ENCODE measurements at places on chromosomes 6 and 20.

DNA sequence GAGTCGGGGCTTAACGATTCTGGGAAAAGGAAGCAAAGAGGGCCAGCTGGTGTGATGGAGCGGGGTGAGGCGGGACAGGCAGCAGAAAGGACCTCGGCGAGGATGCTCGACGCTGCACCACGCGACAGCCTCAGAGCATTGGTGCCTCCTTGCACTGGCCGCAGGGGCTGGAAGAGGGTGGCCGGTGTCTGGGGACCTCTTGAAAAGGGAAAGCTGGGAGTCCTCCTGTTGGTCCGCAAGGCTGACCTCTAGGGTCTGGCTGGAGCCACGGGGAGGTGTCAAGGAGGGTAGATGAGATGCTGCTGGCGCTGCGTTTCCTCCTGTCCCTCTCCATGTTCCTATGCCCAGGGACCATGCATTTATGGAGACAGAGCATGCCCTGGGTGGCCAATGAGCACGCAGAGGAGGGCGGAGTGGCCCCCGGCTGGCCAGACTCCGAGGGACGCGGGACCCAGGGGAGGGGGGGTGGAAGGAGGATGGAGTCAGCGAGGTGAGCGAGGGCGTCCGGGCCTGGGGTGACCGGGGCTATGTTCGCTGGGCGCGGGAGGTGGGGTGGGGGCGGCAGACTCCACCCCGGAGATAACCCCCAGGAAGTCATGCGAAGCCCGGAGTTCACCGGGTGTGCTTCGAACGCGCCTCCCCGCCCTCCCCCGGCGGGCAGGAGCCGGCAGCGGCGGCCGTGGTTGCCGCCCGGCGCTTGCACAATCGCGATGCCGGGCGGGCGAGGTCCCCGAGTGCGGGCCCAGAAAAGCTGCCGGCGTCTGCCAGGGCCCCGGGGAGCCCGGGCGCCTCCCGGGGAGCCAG, at the start of gene CYP24A1:
Gene CYP24A1, minus strand, starts transcription at position 334 of the 804 bp plus-strand sequence. CDS start 407 bp downstream, outside the sequence.
- no peak for DNase-seq

DNA sequence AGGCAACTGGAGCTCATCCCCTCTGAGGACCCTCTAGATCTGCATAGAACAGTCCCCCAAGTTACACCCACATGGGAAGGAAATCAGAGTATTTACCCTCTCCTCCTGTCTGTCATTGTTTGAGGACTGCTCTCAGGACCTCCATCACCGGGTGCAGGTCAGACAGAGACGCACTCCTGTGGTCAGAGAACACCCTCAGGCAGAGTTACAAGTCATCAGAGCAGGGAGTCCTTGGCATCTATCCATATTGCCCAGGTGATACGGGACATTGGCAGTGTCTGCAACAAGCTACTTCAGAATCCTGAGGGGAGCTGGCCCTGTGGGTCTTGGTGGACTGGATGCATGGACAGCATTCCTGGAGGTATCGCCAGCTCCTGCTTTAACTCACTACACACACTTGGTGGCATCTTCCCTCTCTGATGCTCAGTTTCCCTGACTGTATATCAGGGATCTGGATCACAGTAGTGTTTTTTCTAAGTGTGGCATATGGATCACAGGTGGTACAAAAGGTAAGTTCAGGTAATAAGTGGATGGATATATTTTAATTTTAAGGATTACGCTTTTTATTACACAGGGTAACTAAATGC, 15.1 kb upstream of the ISM1 start:
- DNase-seq: no peak

DNA sequence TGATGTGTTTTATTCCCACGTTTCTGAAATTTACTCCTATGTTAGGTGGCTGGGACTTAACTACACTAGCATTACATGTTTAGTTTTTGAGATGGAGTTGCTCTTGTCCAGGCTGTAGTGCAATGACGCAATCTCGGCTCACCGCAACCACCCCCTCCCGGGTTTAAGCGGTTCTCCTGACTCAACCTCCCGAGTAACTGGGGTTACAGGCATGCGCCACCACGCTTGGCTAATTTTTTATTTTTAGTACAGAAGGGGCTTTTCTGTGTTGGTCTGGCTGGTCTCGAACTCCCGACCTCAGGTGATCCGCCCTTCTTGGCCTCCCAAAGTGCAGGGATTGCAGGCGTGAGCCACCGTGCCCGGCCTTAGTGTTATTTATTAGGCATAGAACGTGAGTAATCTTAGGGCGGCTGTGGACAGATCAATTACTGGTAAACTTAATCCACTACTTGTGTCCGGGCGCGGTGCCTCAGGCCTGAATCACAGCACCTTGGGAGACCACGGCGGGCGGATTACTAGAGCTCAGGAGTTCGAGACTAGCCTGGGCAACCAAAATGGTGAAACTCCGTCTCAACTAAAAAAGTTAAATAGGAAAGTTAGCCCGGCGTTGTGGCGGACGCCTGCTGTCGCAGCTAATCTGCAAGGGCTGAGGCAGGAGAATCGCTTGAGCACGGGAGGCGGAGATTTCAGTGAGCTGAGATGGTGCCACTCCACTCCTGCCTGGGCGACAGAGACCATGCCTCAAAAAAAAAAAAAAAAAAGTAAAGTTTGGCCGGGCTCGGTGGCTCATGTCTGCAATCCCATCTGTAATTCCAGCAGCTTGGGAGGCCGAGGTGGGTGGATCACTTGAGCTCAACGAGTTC, 123.7 kb upstream of the BTN3A2 start:
- no peak for DNase-seq

DNA sequence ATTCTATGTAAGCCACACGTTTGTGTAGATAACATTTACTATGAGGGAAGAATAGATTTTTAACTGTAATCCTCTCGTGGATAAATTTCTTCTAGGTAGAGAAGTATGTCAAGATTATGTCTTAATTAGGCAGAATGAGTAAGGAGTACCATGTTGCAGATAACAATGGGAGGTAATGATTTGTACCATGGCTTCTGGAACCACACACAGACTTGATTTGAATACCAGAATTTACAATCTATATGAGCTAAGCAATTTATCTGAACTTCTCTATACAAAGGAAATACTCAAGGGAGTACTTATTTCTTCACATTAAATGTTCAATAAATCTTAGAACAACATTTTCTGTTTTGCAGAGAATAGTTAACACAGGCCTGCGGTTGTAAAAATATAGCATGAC, 51.5 kb downstream of the RPS12 start:
- no peak for DNase-seq

DNA sequence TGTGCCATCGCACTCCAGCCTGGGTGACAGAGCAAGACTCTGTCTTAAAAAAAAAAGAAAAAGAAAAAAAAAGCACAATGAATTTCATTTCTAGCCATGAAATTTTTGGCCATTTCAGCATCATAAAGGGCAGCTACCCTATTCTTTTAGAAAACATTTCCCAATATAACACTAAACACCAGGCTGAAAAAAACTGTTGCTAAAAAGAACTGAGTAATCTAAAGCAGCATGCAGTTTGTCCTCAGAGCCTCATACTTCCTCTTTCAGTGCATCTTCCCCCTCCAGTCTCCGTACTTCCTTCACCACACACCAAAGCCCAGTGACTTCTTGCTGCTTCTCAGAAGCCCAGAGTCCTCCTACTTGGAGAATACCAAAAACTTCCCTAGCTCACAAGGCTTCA, 5.6 kb upstream of the IFNGR1 start:
- DNase-seq: no peak

- DNase-seq: no peak
These were observed 8.7 kb downstream of the GPLD1 start for GRCh38 chr6:24480705-24481104.

DNA sequence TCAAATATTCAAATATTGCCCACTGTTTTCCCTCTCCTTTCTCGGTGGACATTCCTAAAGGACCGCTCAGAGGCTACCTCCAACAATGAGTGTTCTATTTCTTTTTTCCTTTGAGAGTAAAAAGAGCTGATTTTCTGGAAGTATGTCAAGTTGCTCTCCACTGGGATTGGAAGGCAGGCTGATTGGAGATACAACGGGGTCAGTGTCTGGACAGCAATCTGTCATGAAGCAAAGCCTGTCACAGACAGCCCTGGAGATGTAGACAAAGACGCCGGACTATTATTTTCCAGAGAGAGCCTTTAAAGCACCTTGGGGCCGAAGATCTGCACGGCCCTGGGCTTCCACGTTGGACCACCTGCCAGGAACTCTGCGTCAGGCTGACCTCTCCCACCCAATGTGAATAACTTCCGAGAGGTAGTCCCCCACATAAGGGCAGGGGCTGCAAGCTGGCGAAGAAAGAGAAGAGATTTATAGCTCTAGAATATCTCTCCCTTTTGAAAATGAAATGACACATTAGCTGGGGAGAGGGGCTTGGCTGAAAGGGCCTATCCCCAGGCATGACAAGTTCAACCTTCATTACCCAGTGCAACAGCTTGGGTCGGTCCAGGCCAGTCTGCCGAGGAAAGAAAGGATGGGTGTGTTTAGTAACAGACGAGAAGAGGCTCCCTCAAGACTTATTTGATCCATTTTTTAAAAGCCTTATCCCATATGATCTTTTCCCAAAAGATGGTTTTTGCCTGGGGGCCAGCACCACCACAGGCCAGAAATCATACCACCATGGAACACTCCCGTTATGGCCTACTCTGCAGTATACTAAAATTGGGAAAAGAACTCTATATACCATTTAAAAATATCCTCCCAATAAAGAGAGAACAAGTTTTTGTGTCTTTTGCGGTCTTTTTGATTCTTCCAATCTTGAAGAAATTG, 131.1 kb downstream of the OLIG3 start:
- peak; percentile 83 for DNase-seq
